ENCODE measurements at places on chromosomes 12 and 14.

DNA sequence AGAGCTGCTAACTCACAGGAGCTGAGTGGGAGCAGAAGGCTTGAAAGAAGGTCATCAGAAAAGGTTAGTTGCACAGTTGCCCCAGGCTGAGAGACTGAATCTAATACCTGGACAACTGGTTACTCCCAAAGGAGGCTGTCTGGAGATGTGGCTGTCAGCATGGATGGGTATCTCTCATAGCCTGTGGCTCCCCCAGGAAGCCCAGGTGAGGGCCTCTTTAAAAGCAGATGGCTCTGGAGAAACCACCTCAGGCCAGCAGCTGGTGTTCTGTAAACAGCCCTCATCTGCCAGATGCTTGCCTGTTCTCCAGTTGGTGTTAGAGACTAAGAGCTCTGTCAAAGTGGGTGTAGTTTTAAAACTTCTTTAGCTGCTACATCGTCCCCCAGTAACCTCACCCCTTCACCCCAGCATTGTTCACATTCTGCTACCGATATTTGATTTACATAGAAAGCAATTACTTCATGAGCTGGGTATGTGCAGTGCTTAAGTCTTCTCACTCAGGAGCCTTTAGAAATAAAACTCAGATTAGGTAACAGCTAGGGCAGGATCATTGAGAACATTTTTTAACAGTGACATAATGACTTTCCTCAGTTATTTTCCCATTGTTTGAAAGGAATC, 25.8 kb downstream of the DACT1 start:
- no peak for DNase-seq

GRCh38 chr12:24661657-24662096, 287.2 kb downstream of the BCAT1 start:
- no peak for DNase-seq

- DNase-seq = no peak
Measured at GRCh38 chr12:6268484-6269157, 41.9 kb upstream of the PLEKHG6 start.

DNA sequence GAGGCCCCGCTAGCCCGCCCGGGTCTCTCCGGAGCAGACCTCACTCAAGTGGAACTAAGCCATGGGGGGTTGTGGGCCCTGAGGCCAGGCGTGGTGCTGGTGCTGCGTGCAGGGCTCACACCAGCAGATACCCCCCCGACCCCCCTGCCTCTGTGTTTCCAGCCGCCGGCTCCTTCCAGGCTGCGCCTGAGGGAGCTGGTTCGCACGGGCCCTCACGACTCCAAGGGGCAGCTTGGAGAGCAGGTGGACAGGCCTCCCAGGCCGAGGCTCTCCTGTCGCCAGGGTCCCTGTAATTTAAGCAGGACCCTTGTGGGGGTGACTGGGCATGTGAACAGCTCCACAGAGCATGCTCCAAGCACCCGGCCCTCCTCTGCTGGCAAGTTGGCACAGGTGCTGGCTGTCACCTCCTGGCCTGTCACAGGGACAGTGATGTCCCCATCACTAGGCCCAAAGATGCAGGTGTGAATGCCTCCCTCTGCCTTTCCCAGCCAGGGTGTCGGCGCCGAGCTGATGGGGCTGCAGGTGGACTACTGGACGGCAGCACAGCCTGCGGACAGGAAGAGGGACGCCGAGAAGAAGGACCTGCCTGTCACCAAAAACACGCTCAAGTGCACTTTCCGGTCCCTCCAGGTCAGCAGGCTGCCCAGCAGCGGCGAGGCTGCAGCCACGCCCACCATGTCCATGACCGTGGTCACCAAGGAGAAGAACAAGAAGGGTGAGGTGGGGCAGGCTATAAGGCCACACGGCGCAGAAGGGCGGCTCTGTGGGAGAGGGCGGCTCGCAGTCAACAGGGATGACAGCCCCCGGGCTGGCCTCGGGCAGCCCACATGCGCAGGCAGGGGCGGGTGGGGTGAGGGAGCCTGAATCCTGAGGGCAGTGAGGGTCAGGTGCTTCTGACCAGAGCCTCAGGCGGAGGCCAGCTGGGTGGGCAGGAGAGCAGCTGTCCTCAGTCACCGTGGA, 5.9 kb upstream of the TEX22 start:
- no peak for DNase-seq

DNA sequence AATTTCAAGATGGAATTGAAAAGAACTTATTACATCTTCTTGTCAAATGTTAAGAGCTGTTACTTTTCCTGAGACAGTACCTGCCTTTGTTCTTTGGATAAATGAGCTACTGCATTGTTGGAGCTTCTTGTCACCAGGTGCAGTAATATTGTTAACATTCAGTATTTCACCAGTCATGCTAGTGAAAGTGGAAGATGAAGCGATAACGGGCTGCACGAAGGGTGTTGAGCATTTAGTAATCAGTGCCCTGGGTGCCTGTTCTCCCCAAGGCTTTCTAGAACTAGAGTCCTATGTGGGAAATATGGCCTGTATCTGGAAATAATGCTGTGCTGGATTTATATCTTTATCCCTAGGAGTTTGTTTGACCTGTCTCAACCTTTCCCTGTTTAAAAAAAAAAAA, 83.2 kb downstream of the PPP2R5C start:
- DNase-seq = no peak

GRCh38 chr14:54848910-54849309, 53.7 kb downstream of the GCH1 start:
- no peak for DNase-seq

- DNase-seq = no peak
Measured at GRCh38 chr14:84127495-84127894, 1402.4 kb upstream of the FLRT2 start.

- no peak for DNase-seq
Measured at GRCh38 chr14:32230695-32231280, 27.7 kb upstream of the RNU6-8 start.

DNA sequence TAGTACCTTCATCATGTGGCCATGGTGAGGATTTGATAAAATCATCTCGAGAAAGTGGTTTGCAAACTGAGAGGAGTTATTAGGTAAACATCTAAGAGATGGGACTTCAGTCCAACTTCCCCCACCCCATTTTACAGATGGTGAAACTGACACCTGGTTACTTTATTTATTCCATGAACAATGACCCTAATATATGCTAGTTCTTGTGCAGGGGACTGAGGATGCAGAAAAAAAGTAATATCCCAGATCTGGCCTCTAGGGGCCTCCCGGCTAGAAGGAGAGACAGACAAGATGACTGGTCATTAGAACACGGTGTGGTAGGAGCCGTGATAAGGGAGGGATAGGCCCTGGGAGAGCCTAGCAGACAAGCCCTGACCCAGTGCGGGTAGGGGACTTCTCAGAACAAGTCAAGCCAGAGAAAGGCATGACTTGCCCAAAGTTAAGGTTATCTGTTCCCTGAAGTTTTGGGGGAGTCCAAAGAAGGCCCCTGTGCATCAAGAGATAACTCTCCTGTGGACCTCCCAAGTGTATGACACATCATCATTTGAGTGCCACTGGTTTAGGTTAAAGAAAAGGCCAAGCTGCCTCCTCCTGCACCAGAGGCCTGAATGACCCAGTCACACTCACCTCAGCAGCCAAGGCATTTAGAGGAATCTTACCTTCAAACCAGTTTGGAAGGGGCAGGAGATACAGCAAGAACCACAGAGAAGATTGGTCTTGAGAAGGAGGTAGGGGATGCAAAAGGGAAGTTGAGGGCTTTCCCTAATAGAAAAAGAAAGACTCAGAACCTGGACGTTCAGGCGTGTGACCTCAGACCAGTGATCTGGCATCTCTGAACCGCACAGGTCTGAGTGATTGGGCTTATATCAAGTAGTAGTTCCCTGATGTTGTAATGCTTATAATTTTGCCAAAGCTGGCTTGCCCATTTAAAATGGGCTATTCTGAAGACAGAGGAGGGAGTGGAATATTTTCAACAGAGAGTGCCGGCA, 1.6 kb downstream of the CMKLR1 start:
- DNase-seq = no peak

DNA sequence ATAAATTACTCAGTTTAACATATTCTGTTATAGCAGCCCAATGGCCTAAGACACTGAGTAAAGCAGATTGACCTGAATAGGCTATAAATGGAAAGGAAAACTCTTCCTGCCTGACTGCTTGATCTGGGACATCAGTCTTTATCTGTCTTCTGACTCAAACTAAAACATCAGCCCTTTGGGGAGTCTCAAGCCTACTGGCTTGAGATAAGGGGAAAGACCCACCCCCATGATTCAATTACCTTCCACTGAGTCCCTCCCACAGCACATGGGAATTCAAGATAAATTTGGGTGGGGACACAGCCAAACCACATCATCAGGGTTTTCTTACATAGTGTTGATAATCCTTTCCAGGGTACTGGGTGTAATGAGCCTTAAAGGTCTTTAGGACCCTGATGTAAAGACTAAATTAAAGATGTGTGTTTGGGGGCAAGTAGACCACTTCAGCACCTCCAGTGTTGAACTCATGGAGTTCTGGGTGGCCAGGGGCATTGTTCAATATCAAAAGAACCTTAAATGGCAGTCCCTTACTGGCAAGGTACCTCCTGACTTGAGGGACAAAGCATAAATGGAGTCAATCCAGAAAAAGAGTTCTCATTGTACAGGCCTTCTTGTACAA, 67.8 kb downstream of the TSHR start:
- DNase-seq = no peak

DNA sequence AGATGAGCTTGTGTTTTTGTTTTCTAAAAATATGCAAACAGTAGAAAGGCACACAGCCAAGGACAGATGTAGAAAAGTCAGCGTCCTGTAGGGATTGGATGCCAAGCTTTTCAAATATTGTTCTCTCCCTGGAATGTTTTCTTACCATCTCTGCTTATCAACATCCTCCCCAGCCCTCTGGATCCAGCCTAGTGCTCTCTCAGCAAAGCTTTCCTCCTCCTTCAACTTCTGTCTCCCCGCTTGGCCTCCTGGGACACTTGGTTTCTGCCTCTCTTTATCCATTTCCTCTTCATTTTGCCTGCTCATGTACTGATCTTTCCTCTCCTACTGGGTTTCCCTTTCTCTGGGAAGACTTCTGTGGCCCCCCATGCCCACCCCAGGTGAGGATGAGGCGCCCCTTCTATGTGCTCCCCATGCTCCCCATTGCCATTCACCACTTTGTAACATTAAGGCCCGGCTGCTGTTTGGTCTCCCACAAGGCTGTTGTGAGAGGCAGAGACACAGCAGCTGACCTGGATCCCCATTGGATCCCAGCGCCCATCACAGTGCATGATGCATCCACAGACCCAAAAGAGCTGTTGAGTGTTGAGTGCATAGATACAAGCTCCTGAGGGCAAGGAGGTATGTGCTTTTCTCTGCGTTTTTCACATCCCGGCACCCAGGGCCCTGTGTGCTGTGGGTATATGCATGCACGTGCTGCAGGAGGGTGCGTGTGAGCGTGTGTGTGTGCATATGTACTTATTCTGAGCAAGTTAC, 38.2 kb downstream of the EVL start:
- no peak for DNase-seq

GRCh38 chr14:21501568-21501967, 9.6 kb downstream of the METTL3 start:
- no peak for DNase-seq

- no peak for DNase-seq
Measured at GRCh38 chr14:90850487-90850886, 34.3 kb upstream of the TTC7B start.

- no peak for DNase-seq
Measured at GRCh38 chr14:21643407-21643806, 8.7 kb upstream of the OR10G2 start.

DNA sequence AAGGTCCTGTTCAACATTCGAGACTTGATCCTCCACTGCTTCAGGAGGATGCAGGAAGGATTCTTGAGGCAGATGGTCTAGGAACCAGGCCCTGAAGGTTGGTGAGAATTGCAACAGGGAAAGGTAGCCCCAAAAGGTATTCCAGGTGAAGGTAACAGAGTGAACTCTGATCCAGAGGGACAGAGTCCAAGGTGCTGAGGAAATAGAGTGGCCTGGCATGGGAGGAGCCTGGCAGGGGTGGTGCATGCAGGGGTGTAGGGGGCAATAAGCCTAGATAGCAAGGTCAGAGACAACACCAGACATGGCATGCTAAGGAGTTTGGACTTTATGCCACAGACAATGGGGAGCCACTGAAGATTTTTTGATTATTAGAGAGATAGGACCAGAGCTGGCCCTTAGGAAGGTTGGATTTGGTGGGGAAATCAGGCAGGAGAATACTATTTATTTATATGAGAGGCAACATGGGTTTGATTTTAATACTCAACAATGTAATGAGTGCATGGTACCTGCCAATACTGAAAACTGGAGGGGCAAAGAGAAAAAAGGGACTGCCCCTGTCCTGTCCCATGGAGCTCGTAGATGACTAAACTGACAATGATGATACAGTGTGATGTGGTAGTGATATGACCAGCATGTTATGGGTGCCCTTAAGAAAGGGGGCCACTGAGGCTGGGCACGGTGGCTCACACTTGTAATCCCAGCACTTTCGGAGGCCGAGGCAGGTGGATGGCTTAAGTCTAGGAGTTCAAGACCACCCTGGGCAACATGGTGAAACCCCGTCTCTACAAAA, 50.5 kb upstream of the TMED10 start:
- no peak for DNase-seq

GRCh38 chr12:102171951-102172350, 25.7 kb downstream of the PMCH start:
- no peak for DNase-seq

DNA sequence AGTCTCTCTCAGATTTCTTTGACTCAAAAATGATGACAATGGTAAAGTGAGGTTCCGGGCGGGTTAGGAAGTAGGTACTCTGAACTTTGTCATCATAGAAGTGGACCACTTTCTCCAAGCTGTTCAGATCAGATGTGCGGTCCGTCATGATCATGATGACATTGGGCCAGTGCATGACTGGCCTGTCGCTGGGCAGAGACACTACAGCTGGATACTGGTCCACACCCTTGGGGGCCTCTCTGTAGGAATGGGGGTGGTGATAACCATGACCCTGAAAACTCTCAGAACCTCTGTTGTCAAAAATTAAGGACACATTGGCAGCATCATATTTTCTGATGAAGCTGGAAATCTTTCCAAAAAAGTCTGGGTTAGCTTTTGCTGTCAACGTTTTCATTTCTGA, 28.2 kb downstream of the KICS2 start:
- no peak for DNase-seq

GRCh38 chr12:54338698-54339296, 13.9 kb downstream of the COPZ1 start:
- no peak for DNase-seq

GRCh38 chr12:101168001-101168400, 42.0 kb downstream of the SLC5A8 start:
- DNase-seq = no peak

- no peak for DNase-seq
Measured at GRCh38 chr12:46934374-46935111, 108.7 kb upstream of the SLC38A4 start.

DNA sequence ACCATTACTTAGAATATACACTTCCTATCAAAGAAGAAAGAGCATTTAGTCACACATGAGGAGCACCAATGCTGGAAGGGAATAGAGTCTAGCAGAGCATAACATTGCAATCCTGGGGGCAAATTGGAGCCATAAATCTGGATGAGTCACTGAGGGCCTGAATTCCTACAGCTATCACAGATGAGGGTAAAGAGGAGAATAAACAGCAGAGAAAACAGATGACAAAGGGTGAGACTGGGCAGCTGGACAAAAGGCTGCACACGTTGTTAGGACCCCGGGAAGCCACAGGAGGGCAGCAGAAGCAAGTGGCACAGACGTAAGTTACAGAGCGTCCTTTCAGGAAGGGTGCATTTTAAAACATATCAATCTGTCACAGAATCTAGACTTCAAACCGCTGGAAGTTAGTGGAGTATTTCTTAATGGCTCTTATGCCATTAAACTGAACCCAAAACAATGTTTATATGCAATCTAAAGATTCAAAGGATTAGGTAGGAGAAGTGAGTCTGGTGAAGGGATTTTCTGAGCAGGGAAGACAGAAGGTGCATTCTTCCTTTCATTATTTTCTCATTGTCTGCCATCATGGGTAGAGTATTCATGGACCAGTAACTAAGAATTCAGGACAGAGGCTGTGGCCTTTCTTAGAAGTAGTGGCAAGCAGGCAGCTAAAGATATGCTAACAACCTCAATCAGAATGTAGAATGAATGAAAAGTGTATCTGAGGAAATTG, 159.8 kb upstream of the DAAM1 start:
- peak; percentile 6 for DNase-seq

All from NK-92 treated with Interleukin-12 subunit alpha and Interleukin-12 subunit beta, amount 100 ng/mL, for 24 hours (cell line).